Stimulated activated CD8-positive, alpha-beta memory T cell treated with anti-CD3 and anti-CD28 coated beads, Interleukin-2, amount 100 ng/mL, for 48 hours (primary cell): ENCODE measurements at places on chromosomes 6 and 20.

- DNase-seq: no peak
Measured at GRCh38 chr6:82275686-82276085, 28.1 kb upstream of the IBTK start.

DNA sequence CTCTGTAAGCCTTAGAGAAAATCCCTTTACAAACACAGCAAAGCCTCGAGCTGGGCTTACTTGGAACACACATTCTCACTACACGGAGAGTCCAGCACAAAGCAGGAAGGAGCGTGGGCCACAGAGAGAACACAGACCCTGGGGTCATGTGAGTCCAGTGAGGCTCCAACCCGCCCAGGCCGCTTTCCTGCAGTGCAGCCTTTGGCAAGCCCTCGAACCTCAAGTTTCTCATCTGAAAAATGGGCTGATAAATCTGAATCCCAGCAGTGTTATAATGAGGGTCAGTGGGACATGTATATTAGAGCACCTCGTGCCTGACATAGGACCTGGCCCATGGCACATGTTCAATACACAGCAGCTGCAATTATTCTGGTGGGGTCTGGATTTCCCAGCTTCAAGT is 305.5 kb upstream of the SULF2 start:
- no peak for DNase-seq

- no peak for DNase-seq
Measured at GRCh38 chr6:159941286-159942113, 27.4 kb upstream of the IGF2R start.

DNA sequence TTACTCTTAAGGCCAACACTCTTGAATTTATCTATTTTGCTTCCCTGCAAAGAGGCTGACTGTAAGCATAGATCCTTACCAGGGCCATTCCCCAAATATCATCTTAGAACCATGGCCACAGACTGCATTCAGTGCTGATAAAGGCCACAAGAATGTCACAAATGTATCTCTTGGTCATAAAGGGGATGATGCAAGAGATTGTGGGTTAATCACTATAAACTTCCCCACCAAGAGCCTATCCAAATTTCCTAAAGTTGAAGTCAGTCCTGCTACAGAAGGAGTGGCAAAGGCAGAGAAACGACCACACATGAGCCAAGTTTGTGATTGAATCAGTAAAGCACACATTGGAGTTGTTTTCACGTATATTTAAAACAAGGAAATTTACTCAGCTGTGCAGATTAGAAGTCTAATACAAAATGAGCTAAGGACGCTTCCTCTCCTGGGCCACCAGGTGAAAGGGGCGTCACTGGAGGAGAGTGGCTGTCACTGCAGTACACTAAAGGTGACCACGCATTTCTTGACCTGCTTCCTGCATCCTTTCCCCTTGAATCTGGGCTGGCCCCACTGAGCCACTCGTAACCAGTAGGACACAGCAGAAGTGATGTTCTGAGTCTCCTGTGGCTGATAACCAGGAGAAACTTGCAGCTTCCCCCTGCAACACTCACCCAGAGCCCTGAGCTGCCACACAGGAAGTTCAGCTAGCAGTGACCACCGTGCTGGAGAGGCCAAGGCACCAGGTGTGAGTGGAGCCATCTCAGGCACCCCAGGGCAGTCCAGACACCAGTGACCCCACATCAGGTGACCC is 181.9 kb downstream of the SYNDIG1 start:
- DNase-seq: no peak

DNA sequence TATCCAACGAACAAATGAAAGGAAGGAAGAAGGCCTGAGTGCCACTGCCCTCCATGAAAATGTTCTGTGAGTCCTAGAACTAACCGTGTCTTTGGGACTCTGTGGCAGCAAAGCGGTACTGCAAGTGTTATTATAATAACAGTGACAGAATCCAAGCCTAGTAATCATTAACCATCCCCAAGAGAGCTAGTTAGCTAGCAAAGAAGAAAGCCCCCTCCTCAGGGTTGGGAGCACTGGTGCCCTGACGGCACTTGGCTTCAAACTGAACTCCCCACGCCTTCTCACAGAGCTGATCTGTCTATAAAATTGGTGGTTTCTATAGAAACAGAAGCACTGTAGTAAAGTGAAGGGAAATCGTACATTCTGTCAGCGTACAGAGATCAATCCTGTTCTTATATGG is 239.8 kb downstream of the PTPRT start:
- no peak for DNase-seq

- DNase-seq: no peak
Measured at GRCh38 chr20:5720696-5721095, 29.5 kb upstream of the SHLD1 start.

- no peak for DNase-seq
Measured at GRCh38 chr6:93574299-93574698, 154.9 kb upstream of the EPHA7 start.
